Effector memory CD8-positive, alpha-beta T cell (primary cell): ENCODE measurements at places on chromosomes 12 and 14.

GRCh38 chr12:127998988-127999387 lies 268.0 kb upstream of the TMEM132C start:
- H3K36me3 ChIP-seq: no peaks in the 10 kb centered on the region
- H3K4me3 ChIP-seq: no peak overlapping the region
- H3K27ac ChIP-seq: no peak overlapping the region

DNA sequence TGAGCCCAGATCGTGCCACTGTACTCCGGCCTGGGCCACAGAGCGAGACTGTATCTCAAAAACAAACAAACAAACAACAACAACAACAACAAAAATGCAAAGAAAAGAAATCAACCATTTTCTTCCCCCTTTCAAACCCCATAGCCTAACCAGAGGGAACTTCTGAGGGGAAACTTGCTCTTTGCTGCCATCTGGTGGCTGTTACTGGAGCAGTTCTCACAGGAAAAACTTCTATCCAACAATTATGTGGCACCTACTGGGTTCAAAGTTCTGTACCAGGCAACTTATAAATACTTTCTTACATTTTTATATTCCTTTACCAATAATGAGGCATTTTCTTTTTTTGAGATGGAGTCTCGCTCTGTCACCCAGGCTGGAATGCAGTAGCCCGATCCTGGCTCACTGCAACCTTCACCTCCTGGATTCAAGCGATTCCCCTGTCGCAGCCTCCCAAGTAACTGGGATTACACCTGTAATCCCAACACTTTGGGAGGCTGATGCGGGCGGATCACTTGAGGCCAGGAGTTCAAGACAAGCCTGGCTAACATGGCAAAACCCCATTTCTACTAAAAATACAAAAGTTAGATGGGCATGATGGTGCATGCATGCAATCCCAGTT lies 50.9 kb upstream of the BICDL1 start:
- H3K4me1 ChIP-seq: no peaks in the 10 kb centered on the region
- peaks cover 30% of the 10 kb centered on the region for H3K27me3 ChIP-seq
- H3K27ac ChIP-seq: no peak overlapping the region
- DNase-seq: peak; percentile 64
- no peaks in the 10 kb centered on the region for H3K36me3 ChIP-seq

DNA sequence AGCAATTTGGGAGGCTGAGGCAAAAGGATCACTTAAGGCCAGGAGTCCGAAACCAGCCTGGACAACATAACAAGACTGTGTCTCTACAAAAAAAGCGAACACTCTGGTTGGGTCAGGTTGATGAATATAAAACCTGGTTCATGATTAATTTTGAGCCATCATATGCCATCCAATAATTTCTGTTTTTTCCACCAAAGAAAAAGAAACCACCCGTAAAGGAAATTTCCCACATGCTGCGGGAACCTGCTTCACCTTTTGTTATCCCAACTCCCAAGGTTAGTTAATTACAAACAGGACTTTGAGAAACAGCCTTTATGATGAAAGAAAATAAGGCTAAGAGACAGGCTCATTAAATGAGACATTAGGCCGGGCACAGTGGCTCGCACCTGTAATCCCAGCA lies 24.1 kb upstream of the BICDL1 start:
- H3K36me3 ChIP-seq: peaks cover 3% of the 10 kb centered on the region
- no peak overlapping the region for H3K4me3 ChIP-seq
- no peaks in the 10 kb centered on the region for H3K4me1 ChIP-seq
- no peak overlapping the region for H3K27ac ChIP-seq
- H3K27me3 ChIP-seq: no peaks in the 10 kb centered on the region

- H3K4me3 ChIP-seq: peak overlapping the region; percentile 85
- H3K36me3 ChIP-seq: peaks cover 9% of the 10 kb centered on the region
- H3K27ac ChIP-seq: peak overlapping the region; percentile 46
- DNase-seq: peak; percentile 30
- no peaks in the 10 kb centered on the region for H3K27me3 ChIP-seq
Measured at GRCh38 chr14:102508774-102509745, 516 bp downstream of the ANKRD9 start.

DNA sequence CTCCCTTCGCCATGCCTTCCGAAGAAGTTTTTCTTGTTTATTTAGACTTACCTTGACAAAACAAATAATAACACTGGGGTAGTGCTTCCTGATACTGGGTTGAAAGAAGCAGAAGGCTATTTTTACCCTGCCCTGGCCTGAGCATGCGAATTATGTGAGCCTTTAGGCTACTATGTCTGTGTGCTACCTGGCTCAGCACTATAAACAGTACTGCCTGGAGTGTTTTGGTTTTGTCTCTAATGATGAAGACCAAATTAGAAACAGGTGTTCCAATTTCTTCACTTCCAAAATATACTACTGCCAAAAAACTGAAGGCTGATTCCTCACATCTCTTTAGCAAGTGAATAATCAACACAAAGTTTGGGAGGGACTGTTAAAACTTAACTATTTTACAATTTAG lies 7.6 kb upstream of the OVCH1 start:
- DNase-seq: no peak
- H3K4me3 ChIP-seq: no peak overlapping the region
- H3K4me1 ChIP-seq: no peaks in the 10 kb centered on the region
- H3K36me3 ChIP-seq: no peaks in the 10 kb centered on the region
- H3K27me3 ChIP-seq: peaks cover 30% of the 10 kb centered on the region
- no peak overlapping the region for H3K27ac ChIP-seq

GRCh38 chr14:54177641-54178621 lies 218.9 kb upstream of the CDKN3 start:
- no peak for DNase-seq
- no peak overlapping the region for H3K4me3 ChIP-seq
- H3K27ac ChIP-seq: no peak overlapping the region

DNA sequence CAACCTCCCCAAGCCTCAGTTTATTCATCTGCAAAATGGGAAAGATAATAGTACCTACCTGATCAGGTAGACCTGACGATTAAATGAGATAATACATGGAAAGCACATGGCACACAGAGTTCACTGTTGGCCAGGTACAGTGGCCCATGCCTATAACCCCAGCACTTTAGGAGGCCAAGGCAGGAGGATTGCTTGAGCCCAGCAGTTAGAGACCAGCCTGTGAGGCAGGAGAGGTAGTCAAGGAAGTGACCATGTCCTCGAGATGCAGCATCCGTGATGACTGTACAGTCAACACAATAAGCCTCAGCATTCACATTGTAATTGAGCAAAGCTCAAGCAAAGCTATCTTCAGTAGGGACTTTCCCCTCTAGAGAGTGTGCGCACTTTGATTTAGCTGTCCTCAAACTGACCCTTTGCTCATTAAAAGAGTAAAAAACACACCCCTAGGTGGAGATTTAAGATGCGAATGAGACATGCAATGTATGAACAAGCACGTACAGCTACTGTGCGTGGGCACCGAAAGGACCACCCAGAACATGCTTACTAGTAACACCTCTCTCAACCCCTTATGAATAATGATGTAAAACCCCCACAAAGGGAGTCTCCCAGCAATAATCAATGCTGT lies 9.9 kb downstream of the ISCU start:
- peak overlapping the region; percentile 84 for H3K27ac ChIP-seq
- no peak for DNase-seq
- no peak overlapping the region for H3K4me3 ChIP-seq

DNA sequence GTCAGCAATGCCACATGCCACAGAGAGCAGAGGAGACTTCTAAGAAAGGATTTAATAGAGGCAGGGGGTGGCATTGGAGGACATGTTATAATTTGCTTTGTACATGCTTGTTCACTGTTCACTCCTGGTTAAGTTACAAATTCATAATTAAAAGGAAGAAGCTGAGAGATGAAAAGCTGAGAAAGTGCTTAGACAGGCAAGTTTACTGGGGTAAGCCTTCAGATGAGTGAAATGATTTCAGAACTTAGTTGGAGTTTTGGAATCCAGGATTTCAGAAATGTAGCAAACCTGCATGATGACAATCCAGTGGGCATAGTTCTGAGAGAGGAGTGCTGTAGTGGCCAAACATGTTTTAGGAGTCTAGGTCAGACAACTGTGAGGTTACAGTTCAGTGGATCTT lies 67.3 kb upstream of the FBXO33 start:
- peaks cover under 1% of the 10 kb centered on the region for H3K27me3 ChIP-seq
- no peak overlapping the region for H3K27ac ChIP-seq
- H3K4me3 ChIP-seq: no peak overlapping the region
- no peak for DNase-seq

- H3K36me3 ChIP-seq: peaks cover 69% of the 10 kb centered on the region
- H3K4me1 ChIP-seq: peaks cover 89% of the 10 kb centered on the region
- no peaks in the 10 kb centered on the region for H3K27me3 ChIP-seq
- DNase-seq: no peak
Measured at GRCh38 chr12:6951551-6952120, 480 bp downstream of the PTPN6 start.

DNA sequence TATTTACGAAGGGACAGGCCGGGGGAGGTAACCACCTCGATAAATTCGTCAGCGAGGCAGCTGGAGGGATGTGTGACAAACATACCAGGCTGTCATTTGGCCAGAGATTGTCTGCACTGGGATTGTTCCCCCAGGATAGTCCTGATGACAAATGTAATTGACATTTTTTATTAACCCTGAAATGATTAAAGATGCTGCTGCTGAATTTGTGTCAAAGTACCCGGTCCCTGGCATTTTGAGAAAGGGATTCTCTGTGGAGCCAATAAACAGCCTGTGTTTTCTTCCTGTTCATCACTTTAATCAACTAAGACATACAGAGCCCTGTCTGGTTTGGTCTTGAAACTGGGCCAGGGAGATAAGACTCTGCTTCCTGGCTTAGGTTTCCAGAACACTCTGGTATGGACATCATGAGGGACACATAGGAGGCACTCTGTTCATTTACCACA lies 117.6 kb downstream of the SLC25A47 start:
- peak overlapping the region; percentile 28 for H3K27ac ChIP-seq
- H3K36me3 ChIP-seq: no peaks in the 10 kb centered on the region
- H3K4me3 ChIP-seq: no peak overlapping the region

GRCh38 chr12:33439587-33440011 lies at the start of gene SYT10:
TSS of gene SYT10 (minus strand) at chr12:33439819. CDS start at chr12:33439522, 297 bp downstream.
- DNase-seq: no peak
- H3K4me3 ChIP-seq: no peak within 1 kb of the TSS
- H3K27ac ChIP-seq: no peak within 1 kb of the TSS
- H3K4me1 ChIP-seq: peaks cover 2% of the 10 kb centered on the region

DNA sequence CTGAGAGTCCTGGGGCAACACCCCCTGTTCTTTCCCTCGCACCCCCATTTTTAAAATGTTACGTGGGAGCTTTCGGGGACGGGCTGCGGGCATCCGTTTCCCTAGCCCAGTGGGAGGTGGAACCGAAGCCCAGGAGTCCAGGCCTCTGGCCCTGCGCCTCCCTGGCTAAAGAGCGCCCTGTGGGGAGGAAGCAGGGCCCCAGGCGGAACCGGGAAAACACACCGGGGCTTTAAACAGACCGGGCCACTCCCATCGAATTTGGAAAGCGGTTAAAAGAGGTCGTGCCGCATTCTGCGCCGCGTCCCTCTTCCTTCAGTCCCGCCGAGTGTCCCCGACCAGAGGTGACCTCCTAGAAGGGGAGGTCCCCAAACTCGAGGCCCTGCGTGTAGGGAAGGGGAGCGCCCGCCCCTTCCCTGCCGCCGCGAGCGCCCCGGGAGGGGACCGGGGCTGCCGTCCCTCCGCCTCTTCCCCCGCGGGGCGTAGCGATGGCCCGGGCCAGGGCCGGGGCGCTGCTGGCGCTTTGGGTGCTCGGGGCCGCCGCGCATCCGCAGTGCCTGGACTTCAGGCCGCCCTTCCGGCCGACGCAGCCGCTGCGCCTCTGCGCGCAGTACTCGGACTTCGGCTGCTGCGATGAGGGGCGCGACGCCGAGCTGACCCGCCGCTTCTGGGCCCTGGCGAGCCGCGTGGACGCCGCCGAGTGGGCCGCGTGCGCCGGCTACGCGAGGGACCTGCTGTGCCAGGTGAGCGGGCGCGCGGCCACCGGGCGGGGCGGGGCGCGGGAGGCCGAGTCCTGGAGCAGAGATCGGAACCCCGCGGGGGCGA lies at the start of gene HHIPL1:
HHIPL1 (plus strand) TSS at position 407 of the 822 bp plus-strand sequence; CDS start at position 486, 79 bp downstream.
- peak within 1 kb of the TSS; percentile 45 for H3K4me3 ChIP-seq
- no peak within 1 kb of the TSS for H3K27ac ChIP-seq
- H3K27me3 ChIP-seq: peaks cover 60% of the 10 kb centered on the region
- H3K36me3 ChIP-seq: no peaks in the 10 kb centered on the region

GRCh38 chr14:61469781-61470180 lies 148.4 kb downstream of the PRKCH start:
- peaks cover 71% of the 10 kb centered on the region for H3K4me1 ChIP-seq
- DNase-seq: no peak
- peak overlapping the region; percentile 6 for H3K4me3 ChIP-seq

DNA sequence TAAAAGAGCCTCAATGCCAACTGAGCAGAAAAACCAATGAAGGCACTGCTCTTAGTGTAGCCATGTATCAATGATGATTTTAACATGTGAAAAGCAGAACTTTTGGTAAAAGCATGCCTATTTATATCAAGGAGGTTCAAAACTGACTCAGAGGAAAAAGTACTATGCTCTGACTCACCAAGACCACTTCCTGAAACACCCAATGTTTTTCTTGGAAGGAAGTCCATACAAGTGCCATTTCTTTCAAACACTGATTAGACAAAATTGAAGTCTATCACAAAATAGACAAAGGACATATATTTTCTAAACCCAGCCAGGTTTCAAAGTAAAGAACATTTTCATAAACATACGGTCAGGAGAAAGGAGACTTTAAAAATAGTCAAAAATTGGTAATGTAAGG lies 88.6 kb downstream of the EPS8 start:
- H3K36me3 ChIP-seq: no peaks in the 10 kb centered on the region
- peaks cover 2% of the 10 kb centered on the region for H3K4me1 ChIP-seq
- no peak overlapping the region for H3K4me3 ChIP-seq
- no peak overlapping the region for H3K27ac ChIP-seq

- H3K27ac ChIP-seq: no peak overlapping the region
- H3K4me1 ChIP-seq: peaks cover 2% of the 10 kb centered on the region
- no peaks in the 10 kb centered on the region for H3K27me3 ChIP-seq
Measured at GRCh38 chr14:92014040-92014439, 25.8 kb downstream of the TRIP11 start.

- no peak overlapping the region for H3K4me3 ChIP-seq
- H3K27me3 ChIP-seq: peaks cover 12% of the 10 kb centered on the region
- no peak for DNase-seq
- no peaks in the 10 kb centered on the region for H3K4me1 ChIP-seq
- no peak overlapping the region for H3K27ac ChIP-seq
- H3K36me3 ChIP-seq: no peaks in the 10 kb centered on the region
Measured at GRCh38 chr12:16610001-16610585, 4.1 kb upstream of the LMO3 start.

- H3K27me3 ChIP-seq: no peaks in the 10 kb centered on the region
- H3K27ac ChIP-seq: no peak overlapping the region
- H3K4me1 ChIP-seq: peaks cover 2% of the 10 kb centered on the region
Measured at GRCh38 chr14:22901799-22902198, 17.1 kb downstream of the RBM23 start.
